ENCODE measurements at places on chromosomes 16 and 17. TPM values are rescaled to one million over a fixed set of nuclear protein-coding genes. Genes with fewer than 3 reads are reported as not detected.

DPEP2 gene
- 7.3 TPM for total RNA-seq

TBC1D3 gene
- total RNA-seq, result not detected

ZFP3 gene
- 1.9 TPM for total RNA-seq

TENT4B gene
- total RNA-seq, result 31.5 TPM

KCNAB3 gene
- total RNA-seq, result 8.6 TPM

KCNJ2 gene
- not detected for total RNA-seq

SPATA32 gene
- total RNA-seq, result 0.13 TPM

VTN gene
- 0.16 TPM for total RNA-seq

TBX21 gene
- 19.9 TPM for total RNA-seq

DNA sequence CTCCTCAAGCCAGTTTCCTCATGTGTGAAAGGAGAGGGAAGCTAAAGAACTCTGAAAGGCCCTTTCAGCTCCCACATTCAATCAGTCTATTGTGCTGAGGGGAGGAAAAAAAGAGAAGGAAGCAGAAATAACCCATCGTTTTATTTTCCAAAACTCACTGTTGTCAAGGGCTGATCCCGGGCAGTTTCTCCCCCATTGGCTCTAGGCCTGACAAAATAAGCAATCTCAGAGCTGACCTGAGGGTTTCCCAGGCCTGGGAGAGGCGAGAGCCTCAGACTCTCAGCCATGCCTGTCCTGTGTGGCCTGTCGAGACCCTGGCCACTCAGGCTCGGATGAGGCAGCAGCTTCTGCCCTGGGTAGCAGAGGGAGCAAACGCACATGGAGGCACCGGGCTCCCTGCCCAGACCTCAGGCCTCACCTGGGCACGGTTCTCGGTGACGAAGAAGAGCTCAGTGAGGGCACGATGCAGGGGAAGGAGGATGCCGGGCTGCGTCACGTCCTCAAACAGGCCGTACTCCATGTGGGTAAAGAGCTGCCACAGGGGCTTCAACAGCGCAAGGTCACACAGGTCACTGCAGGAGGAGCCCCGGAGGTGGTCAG, 45.0 kb upstream of the ATP2A3 start:
- ATAC-seq, result no peak

- no peak for ATAC-seq
Observed at GRCh38 chr17:603406-604114, 111.1 kb downstream of the VPS53 start.

GRCh38 chr16:73912281-73912680, 384.3 kb upstream of the PSMD7 start:
- no peak for ATAC-seq

- ATAC-seq, result peak; percentile 100
Observed at GRCh38 chr17:59001158-59001814, 105.4 kb downstream of the TRIM37 start.

GRCh38 chr16:64290461-64290860, 831.4 kb downstream of the CDH11 start:
- ATAC-seq, result no peak

DNA sequence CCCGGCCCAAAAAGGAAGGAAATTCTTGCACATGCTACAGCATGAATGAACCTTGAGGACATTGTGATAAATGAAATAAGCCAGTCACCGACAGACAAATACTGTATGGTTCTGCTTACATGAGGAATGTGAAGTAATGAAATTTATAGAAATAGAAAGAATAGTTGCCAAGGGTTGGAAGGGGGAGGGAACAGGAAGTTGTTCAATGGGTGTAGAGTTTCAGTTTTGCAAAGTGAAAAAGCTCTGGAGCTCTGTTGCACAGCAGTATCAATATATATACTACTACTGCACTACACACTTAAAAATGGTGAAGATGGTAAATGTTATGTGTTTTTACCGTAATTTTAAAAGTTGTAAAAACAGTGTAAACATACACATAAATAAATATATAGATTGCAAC, 43.7 kb downstream of the PKD1L3 start:
- ATAC-seq, result no peak

- ATAC-seq, result no peak
Observed at GRCh38 chr17:34562387-34562786, 17.0 kb upstream of the TMEM132E start.

DNA sequence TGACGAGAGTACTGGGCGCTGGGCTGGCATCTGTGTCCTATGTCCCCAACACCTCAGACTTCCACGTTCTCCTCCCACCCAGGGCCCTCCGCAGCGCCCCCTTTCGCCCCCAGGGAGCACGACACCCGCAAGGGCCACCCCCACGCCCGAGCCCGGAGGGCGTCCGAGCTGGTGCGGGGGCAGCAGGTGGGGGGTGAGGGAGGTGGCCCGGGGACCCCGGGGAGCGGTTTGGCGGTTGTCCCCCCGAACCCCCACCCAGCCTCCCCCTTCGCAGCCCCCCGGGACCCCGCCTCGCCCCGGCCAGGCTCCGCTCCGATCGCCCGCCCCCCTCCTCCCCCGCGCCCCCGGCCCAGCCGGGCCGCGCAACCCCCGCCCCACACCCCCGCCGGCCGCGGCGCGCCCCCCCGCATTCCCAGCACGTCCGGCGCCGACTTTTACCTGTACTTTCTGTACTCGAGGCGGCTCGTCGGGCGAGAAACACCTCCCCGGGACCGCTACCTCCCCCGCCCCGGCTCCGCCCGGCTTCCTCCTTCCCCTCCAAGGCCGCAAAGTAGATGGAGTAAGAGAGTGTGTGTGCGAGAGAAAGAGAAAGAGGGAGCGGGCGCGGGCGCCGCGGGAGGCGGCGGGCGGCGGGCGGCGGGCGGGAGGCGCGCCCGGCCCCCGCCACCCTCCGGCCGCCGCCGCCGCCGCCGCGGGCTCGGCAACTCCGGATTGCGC, 901 bp downstream of the CDYL2 start:
- ATAC-seq, result peak; percentile 12

DNA sequence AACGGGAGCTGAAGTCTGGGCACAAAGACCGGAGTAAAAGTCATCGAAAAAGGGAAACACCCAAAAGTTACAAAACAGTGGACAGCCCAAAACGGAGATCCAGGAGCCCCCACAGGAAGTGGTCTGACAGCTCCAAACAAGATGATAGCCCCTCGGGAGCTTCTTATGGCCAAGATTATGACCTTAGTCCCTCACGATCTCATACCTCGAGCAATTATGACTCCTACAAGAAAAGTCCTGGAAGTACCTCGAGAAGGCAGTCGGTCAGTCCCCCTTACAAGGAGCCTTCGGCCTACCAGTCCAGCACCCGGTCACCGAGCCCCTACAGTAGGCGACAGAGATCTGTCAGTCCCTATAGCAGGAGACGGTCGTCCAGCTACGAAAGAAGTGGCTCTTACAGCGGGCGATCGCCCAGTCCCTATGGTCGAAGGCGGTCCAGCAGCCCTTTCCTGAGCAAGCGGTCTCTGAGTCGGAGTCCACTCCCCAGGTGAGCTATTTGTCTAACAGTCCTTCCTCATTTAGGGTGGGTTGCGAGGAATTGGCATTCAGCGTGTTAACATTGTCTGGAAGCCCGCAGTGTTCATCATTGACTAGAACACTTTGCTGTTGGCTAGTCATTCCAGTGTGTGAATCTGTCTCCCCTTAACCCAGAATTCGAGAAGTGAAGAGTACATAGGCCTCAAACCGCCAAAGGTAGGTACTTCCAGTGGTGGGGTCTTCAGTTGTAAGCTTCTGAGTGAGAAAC, 1.5 kb downstream of the CDK12 start:
- no peak for ATAC-seq

GRCh38 chr16:87263418-87264052, 53.7 kb downstream of the C16orf95 start:
- peak; percentile 44 for ATAC-seq

DNA sequence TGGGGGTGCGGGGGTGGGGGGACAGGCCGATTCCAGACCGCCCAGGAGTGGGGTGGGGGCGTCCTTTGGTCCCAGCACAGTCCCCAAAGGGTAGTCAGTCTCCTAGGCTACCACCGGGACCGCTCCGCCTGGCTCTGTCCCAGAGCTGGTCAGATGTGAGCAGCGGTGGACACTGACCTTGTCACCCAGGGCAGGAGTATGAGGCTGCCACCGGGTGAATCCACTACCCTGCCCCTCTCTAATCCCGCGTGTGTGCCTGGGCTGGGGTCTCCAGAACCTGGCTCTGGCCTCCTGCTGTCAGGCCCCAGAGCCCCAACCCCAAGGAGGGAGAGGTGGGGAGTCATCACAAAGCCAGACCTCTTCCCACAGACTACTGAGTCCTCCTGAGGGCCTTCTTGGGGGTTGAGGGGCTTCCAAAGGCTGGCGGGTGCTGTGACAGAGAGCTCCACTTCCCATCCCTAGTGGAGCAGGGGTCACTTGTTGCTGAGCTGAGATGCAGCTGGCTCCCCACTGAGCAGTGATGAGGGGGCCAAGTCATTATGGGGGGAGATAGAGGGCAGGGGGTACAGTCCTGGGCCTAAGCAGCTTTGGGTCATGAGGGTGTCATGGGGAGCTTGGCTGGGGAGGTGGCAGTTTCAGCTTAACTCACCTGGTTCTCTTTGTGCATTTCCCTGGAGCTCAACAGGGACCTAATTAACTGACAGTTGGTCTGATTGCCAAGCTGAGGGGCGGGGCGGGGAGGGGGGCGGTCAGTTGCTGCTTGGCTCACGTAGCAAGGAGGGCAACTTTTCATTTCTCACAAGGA, 1.2 kb downstream of the PPP1R1B start:
- no peak for ATAC-seq

DNA sequence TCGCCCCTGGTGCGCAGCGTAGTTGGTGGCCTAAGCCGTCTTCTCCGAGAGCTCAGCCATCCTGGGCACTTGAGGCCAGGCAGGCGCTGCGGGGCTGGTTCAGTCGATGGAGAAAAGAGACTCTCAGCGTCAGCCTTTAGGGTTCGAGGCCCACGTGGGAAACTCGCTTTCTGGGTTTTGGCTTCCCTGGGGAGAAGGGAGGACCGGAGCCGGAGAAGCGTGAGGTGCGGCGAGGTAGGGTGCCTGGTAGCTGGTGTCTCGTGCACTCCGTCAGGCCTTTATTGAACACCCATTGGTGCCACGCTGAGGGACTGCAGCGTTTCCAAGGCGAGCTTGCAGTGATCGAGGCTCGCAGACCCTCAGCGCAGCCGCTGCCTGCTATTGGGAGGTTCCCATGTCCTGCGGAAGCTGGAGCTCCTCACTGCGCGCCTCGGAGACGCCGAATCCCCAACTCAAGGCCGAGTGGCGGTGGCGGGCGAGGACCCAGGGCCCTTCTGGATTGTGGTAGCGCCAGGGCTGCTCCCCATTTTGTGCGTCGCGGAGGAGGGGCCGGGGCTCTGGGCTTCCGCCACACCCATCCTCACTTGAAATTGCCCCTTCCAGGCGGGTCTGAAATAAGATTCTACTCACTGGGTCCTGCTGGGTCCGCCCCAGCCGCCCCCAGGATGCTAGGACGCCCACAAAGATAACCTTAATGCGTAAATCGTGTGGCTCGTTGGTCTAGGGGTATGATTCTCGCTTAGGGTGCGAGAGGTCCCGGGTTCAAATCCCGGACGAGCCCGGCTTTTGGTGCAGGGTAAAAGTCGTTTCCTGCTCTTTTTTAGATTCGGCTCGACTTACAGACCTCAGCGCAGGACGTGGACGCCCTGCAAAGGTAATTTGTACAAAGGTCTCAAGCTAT, 1.2 kb downstream of the OR1F1 start:
- ATAC-seq, result peak; percentile 46

DNA sequence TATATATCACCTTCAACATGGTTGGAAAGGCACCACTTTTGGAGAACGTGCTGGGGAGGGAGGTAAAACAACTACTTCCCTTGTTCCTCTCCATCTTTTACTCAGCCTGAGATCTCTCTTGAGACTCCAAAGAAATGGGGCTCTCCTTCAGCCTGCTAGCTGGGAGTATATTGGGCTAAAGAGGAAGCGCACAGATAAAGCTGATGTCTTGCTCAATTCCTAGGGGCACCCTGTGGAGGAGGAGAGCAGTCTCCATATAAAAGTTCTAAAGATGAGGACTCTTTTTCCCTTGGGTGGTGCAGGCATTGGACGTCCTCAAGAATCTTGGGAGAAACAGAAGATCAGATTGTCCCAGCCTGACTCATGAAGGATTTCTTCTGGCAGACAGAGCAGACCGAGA, 4.6 kb upstream of the ETV4 start:
- no peak for ATAC-seq

DNA sequence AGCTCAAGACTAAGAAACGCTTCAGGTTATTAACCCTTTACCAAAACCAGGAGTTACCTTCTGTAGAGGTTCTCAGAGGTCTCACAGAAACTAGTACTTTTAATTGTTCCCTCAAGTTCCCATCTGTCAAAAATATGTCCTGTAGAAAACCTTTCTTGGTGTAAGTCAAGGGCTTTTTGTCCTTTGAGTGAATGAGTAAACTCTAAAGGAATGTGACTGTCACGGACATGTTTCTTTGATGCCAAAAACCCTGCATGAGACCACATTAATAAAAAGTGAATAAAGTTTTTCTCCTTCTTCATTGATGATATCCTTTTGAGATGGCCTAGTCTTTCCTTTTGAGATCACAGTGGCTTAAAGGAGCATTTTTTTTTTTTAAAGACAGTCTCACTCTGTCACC, 102.9 kb downstream of the NLK start:
- no peak for ATAC-seq

DNA sequence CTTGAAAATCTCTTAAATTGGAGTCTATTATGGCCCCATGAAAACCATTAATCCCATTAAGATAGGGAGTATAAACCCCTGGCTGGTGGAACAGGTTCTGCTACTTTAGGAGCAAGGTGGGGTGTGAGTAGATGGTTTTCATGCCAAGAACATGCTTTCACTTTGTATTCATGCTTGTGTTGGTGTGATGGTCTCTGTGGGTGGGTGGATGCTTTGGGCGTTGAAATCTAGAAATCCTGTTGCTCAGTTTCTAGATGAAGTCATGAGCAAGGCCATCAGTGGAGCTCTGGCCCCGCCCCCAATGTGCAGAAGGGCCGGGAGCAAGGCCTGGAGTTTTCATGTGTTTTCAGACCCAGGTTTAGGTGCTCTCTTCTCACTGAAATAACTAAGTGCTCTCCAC, 20.1 kb downstream of the PLD6 start:
- peak; percentile 73 for ATAC-seq

DNA sequence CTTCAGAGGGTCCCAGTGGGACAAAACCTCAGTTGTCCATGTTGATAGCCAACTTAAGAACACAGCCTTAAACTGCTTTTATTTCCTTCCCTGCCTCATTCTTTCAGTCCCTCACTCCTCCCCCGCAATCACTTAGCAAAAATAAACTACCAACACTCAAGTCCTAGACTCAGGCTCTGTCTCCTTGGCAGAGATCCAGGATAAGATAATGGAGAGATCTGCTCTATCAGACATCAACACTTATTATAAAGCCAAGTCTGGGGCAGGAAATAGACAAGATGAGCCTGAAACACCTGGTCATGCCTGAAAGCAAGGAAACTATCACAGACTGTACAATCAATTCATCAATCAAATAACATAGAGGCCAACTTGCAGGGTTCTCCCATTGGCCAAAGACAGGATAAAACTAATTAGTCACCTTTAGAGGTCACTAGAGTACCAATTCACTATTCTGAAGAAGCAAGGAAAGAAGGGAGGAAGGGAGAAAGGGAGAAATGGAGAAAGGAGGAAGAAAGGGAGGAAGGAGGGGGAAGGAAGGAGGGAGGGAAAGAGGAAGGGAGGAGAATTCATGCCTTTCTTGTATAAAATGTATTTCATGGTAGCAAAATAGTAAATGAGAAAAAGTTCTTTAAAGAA, 15.7 kb downstream of the HYDIN start:
- ATAC-seq, result no peak

- ATAC-seq, result no peak
Observed at GRCh38 chr17:42904110-42904469, 3.5 kb downstream of the G6PC1 start.

GRCh38 chr17:48612854-48613691, 2.0 kb downstream of the HOXB8 start:
- peak; percentile 49 for ATAC-seq

- ATAC-seq, result no peak
Observed at GRCh38 chr17:59181481-59181880, 25.9 kb downstream of the PRR11 start.
